ENCODE measurements at places on chromosomes 13 and 19.

DNA sequence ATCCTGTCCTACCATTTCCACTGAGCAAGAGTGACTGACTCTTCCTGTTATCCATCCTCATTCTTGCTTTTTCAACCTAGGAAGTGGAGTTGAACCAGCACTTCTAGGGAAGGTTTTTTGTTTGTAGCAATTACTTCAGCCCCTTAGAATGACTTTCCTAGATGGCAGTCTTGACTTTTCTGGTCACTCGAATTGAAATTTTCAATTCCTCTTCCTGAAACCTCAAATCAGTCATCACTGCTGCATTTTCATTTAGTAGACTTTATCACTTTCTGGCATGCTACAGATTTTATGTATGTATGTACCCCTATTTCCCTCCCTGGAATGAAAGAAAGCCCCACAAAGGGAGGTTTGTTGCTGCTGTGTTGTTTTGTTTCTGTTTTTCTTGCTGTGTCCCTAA lies 915.9 kb downstream of the PCDH17 start:
- DNase-seq: no peak

DNA sequence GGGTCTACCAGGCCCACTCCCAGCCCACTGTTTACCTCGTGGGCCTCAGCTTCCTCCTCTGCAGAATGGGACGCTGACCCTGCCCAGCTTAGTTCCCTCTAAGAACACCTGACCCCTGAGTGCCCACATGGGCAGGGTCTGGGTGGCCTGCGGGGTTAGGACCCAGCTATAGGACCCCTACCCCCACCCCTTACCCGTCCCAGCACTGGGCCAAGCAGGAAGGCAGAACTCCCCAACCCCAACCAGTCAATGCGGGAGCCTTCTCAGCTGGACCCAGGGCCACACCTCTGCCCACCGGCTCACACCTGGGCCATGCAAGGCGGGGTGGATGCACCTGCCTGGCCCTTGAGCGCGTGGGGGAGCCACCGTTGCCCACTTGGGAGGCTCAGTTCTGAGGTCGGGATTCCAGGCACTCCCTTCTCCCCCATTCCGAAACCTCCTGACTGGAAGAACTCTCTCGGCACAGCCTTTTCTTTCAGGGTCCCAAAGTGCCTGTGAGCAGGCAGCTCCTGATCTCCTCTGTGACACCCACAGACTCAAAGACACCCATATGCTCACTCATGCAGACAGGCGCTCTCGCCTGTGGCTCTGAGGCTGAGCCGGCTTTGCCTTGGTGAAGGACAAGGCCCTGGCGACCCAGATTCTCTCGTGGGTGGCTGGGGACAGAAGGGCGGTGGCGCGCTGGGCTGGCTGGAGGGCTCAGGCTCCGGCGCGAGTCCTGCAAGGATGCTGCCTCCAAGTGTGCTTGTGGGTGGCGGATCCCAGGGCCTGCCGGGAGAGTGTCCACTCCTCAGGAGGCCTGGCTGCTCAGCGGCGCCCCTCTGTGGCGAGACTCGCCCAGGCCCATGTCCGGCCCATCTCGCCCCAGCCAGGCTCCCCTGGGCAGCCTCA lies 27.9 kb upstream of the PARP4 start:
- peak; percentile 44 for DNase-seq

- no peak for DNase-seq
Observed at GRCh38 chr19:46125447-46125846, 959 bp upstream of the IGFL3 start.

DNA sequence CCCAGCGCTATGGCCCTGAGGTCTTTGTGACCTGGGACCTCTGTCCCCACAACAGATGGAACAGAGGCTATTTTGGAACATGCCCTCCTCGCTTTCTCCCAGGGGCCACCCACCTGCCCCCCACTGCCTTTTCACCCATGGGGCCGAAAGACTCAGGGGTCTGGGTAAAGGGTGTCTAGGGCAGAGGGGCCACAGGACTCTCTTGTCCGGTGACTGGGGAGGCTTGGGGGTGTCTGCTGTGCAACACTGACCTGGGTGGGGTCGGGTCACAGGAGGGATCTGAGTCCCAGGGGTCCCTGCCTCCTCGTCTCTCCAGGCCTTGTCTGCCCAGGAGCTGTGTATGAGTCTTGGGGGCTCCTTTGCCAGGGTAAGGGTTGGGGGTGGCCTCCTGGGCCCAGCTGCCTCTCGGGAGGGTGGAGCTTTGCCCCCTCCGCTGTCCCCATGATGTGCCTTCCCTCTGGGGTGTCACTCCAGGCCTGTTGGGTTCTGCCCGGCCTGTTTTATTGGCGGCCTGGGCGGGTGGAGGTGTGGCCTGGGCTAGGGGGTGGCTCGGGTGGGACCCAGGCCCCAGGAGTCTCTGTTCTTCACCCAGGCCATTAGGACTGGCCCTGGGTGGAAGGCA lies 2.1 kb downstream of the ARID3A start:
- DNase-seq: no peak

DNA sequence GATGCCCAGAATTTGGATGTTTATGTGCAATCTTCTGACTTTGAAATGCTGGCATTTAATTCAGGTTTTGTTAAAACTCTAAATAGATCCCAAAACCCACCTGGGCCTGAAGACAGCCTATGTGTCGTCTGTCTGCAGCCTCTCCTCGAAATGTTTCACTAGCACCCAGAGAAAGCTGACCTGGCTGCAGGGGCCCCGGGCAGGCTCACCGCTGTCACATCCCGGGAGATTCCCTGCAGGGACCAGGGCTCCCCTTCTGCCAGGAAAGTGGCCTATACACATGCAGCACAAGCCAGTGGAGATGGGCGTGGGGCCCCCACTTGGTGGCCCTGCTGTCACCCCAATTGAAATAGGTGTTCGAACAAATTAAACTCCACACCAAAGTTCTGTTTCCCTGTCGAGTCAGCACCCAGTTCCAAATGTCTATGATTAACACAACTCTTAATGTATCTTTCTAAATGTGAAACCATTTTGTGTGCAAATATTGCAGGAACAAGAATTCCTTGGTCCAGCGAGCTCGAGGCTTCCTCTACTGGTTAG lies 145.8 kb upstream of the ZNF507 start:
- no peak for DNase-seq

DNA sequence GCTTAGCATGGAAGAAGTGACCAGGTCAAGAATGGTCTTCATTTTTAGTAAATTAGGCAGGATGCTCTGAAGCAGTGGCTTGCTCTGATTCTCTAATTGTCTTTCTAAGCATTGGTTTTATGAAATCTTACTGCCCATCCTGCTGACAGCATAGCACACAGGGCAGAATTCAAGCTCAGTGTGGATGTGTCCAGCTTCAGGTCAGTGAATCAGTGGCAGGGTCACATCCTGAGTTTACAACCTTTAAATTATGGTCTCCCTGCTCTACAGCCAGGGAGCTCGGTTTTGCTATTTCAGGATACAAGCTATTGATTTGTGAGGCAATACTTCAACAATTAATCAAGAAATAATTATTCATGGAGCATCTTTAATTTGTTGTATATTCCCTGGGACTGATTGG lies 202.3 kb upstream of the RXFP2 start:
- DNase-seq: no peak

DNA sequence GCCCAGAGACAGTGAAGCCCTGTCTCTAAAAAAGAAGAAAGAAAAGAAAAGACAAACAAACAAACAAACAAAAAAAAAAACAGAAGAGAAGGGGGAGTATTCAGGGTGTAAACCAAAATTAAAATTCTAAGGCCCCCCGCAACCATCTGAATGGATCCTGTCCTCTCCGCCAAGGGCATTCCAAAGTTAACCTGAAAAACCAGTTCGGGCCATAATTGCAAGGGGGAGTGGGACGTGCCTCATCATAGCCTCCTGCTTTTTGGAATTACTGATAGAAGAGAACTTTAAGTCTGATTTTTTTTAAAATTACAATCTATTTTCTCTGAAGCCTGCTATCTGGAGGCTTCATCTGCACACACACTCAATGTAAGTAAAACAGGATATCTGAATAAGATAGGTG lies 5.7 kb upstream of the IFNL2 start:
- DNase-seq: no peak

DNA sequence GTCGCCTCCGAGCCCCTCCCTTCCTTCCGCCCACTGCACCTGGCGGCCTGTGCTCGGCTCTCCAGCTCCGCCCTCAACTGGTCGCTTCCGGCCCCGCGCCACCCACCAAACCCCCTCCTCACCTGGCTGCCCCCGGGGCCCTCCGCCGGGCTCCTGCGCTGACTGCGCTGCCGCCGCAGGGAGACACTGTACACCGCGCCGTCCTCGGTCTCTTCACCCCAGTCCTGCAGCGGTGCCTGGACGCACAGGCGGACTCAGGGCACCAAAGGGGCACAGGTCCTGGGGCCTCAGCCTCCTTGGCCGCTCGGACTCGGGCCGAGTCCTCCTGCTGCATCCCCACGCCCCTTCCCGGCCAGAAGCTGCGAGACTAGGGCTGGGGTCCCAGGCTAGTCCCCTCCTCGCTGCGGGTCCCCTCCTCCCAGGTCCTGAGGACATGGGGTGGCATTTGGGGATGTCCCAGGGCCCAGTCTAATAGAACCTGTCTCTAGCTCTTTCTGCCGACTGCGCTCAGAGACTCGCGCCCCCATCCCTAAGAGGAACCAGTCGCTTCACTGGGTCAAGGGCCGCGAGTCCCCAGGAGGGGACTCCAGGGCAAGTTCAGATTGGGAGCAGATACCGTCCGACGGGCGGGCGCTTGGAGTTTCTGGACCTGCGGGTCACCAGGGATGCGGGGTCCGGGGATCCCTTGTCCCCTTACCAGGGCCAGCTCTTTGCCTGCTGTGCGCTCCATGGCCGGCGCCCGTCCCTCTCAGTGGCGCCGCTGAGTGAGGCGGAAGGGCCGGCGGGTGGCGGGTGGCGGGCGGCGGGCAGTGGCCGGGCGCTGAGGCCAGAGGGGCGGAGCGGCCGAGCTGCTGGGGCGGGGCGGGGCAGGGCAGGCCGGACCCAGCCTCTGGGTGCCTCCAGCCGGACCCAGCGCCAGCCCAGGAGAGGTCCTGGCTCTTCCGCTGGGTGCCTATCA lies at the start of gene RGL3:
Gene RGL3, minus strand, starts transcription at position 766 of the 958 bp plus-strand sequence. Its CDS starts 36 bp downstream, at position 730.
- no peak for DNase-seq

DNA sequence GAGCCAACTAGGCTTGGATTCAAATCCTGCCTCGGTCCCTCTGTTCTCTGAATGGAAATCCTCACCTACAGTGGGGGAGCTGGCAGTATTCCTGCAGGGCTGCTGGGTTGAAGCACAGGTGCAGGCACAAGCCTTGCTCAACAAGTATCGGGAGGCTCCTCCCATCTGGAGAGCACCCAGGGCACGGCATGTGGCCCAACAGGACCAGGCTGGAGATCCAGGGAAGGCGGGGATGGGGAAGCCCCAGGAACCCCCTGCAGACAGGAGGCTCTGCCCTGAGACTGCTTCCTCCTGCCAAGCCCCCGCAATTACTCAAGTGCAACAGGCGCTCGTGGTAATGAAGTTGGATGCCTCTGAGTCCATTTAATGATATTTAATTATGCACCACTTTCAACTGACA lies 128.0 kb upstream of the VSTM2B start:
- DNase-seq: no peak

GRCh38 chr13:99908140-99908803 lies 63.3 kb downstream of the ZIC5 start:
- DNase-seq: no peak

- peak; percentile 24 for DNase-seq
Observed at GRCh38 chr13:29935309-29935981, 85.0 kb upstream of the UBL3 start.

DNA sequence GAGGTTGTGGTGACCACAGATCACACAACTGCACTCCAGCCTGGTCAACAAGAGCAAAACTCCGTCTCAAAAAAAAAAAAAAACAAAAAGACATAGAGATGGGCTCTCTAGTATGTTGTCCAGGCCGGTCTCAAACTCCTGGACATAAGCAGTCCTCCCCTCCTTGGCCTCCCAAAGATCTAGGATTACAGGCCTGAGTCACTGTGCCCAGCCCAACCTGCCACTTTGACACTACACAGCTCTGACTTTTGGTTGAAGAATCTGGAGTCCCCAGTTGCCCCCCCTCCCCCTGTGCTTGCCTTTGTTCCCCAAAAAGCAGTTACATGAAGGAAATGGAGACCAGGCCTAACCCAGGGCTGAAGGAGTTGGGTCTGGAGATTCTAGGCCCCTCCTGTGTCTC lies 12.9 kb downstream of the CARM1 start:
- DNase-seq: peak; percentile 46

- DNase-seq: peak; percentile 66
Observed at GRCh38 chr19:10431254-10431942, 11.1 kb downstream of the PDE4A start.

GRCh38 chr19:20247016-20247683 lies 80.1 kb downstream of the ZNF486 start:
- peak; percentile 45 for DNase-seq

- no peak for DNase-seq
Observed at GRCh38 chr19:10760273-10760944, 42.5 kb downstream of the DNM2 start.

DNA sequence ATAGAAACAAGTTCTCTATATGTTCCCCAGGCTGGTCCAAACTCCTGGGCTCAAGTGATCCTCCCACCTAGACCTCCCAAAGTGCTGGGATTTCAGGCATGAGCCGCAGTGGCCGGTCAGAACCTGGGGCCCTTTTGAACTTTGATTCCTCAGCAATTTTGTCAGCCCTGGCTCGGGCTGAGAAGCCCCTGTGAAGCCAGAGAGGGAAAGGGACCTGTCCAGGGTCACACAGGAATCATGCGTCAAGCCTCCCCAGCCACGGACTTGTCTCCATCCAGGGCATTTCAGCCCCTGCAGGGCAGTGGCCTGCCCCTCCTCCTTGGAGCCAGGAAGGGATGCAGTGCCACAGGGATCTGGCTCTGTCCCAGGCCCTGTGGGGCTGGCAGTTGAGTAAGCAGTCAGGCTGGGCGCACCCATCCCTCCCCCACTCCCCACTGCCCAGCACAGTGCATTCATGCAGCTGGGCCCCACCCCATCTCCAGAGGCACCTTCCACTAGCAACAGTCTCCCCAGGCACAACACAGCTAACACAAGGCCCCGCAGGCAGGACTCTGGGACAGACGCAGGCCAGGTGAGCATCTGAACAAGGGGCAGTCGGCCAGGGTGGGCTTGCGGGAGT lies at the start of gene CAPS:
Gene CAPS, plus strand, starts transcription at position 516 of the 619 bp plus-strand sequence. CDS start 153 bp downstream, outside the sequence.
- no peak for DNase-seq

DNA sequence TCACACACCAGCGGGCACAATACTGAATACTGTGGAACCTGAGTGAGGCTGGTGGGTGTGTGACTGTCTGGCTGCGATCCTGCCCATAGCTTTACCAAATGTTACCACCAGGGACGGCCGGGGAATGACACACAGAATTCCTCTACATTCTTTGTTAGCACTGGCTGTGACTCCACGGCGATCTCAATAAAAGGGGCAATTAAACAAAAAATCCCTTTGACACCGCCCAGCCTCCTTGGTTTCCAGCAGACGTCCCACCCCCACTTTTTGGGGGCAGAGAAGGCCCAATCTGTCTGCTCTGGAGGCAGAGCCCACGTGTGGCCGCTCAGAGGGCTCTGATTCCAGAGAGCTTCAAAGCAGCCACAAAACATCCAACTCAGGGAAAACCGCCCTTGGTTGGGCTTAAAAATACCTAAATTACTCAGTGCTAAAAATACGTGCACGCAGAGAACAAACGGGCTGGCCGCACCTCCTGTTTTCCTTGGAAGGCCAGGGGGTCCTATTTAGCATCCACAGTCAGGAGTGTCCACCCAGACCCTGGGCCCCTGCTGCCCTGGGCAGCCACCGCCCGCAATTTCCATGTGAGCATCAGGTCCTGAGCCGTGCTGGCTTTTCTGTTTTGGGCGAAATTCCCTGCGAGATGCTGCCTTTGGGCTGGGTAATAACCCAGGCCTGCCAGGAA lies 47.8 kb downstream of the GADD45B start:
- no peak for DNase-seq

Data from hematopoietic multipotent progenitor cell treated with erythropoietin and hydrocortisone succinate and interleukin-3 and kit ligand, for 4 days (in vitro differentiated cells).